ENCODE measurements at places on chromosomes 7 and 10.

DNA sequence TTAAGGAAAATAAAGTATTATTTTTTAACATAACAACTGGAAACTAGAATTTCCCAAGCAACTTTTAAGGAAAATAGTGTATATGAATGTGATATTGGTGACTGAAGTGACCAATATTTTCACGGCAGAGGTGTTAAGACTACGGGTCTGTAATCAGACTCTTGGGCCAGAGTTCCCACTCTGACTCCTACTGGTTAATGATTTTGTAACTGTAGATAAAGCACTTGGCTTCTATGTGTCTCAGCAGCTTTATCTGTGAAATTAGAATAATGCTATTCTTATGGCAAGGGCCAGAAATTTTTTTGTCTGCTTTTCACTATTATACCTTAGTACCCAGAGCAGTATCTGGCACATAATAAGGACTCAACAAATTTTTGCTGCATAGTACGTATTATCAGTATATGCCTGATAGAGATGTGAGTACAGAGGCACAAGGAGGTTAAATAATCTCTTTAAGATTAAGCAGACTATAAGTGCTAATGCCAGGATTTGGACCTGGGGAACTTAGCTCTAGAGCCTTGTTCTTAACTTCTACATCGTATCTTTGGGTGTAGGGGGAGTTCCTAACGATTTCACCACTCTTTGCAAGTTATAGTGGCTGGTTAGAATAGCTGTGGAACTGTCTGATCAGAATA lies 186.1 kb upstream of the SLC26A5 start:
- DNase-seq, result no peak

DNA sequence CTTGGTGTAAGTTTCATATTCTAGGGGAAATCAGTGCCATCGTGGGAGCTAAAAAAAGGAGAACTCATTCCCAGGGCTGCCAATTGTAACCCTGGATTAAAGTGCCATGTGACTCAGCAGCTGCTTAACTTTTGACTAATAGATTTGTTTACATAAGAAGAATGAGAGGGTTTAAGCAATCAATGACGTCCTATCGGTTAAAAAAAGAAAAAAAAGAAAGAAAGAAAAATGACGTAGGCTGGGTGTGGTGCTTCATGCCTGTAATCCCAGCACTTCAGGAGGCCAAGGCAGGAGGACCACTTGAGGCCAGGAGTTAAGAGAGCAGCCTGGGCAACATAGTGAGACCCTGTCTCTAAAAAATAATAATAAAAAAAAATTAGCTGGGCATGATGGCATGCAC lies 116.2 kb upstream of the AFAP1L2 start:
- no peak for DNase-seq

GRCh38 chr7:6346581-6346980 lies 74.2 kb upstream of the CYTH3 start:
- no peak for DNase-seq

DNA sequence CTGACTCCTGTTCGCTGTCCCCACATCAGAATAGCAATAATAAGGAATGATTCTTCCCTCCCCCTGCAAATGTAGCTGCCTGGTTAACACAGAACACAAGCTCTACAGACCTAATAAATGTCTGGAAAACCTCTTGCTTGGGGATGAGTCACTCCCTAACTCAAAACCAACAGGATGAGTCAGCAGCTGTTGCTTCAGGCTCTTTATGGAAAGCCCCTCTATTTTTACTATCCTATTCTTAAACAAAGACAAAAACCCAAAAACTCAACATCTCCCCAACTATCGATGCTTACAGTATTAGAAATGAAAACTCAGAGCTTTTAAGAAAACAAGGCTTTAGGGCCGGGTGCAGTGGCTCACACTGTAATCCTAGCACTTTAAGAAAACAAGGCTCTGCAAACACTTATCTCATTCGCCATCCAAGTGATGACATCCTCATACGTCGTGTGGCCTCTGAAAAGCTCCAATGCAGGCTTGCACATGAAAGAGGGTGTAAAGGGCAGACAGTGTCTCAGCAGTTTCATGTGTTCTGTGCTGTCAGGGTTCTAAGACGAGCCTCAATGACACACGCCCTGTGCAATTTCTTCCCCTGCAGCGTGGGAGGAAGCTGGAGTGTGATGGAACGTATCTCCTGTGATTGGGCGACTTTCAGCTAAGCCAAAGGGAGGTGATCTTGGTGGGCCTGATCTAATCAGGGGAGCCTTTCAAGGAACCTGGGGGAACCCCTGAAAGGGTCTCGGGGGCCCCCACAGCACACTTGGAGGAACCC lies 70.1 kb downstream of the AMZ1 start:
- no peak for DNase-seq

DNA sequence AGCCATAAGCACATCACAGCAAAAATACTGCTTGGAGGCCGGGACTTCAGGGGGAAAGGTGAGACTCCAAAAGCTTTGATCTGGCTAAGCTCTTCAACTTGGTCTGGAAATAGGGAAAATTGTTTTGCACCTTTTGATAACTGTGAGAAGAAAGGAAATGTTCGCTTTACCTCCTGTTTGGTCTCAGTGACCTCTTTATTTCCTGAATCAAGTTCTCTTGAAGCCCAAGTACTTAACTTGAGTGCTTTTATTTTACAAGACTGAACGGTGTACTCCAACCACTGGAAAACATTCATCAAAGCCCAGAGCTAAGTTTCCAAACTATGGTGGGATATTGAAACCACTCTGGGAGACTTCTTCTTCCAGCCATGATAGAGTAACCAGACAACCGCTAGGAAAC lies 5.3 kb downstream of the C10orf90 start:
- DNase-seq, result no peak

DNA sequence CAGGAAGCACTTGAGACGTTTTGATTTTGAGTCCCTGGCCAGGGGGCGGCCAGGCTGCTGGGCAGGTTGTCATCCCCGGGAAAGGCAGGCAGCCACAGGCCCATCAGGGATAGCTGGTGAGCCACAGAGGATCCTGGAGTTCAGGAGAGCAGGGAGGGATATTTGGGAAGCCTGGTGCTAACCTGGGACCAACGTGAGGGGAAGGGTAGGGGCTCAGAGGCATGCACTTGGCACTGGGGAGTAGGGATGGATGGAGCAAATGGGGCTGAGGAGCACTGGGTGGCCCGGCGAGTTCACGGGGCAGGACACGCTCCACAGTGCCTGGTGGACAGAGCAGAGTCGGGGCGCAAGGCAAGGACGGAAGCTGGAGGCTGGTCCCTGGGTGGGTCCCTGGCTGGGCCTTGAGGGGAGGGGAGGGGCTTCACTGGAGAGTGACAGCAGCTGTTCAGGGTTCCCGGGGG lies 30.2 kb downstream of the LRRC27 start:
- DNase-seq, result no peak

- DNase-seq, result peak; percentile 66
Measured at GRCh38 chr7:37732253-37732652, 48.7 kb downstream of the GPR141 start.

- peak; percentile 64 for DNase-seq
Measured at GRCh38 chr7:2158331-2159175, 74.2 kb downstream of the MAD1L1 start.

DNA sequence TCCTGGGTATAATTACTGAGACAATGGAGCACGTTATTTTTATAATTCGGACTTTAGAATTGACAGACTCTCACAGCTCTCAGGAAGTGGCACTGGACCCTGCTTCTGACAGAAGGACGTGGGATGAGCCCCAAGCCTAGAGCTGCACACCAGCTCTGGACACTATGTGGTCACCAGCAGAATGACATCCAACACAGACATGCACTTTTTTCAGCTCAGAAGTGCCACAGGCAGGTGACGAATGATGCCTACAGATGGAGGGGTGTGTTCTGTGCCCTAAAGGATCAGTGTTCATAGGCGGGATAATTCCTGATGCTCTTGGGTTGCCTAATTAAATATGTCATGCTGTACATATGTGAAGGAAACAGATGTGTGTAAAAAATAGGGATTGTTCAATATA lies 87.9 kb downstream of the VIPR2 start:
- no peak for DNase-seq

- DNase-seq, result no peak
Measured at GRCh38 chr7:767580-767940, 40.5 kb upstream of the PRKAR1B start.

DNA sequence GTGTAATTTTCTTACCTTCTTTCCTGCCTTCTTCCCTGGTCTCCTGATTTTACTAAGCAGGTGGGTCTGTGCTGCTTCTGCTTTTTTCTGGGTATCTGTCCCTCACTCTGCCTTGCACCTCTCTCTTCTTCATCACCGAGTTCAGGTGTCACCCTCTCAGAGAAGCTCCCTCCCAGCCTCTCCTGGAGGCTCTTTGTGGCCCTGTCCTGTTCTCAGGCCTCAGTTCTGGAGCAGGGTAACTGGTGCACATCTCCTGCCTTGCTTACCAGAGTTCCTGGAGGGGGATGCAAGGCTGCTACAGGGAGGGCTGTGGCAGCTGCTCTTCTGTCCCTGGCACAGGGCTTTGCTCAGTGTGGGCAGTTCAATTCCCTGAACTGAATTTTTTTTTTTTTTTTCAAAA lies 66.1 kb downstream of the RBM33 start:
- no peak for DNase-seq

GRCh38 chr10:15642095-15642494 lies 77.6 kb downstream of the ITGA8 start:
- no peak for DNase-seq

DNA sequence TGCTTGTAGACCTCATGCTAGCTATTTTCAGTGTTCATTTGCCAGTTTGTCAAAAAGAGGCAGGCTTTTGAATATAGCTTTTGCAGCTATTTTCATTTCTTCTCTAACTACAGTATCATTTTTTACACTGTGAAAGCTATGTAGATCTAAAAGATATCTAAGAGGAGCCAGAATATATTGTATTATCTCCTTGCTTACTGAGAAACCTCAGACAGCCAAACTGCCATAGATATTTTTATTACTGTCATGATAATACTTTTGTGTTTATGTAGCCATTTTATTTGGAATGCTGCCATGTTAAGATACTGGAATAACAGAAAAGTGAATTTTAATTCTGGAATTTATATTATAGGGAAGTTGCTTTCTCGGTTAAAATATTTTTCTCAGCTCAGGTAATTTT lies 37.2 kb downstream of the ANKIB1 start:
- DNase-seq, result no peak

- DNase-seq, result no peak
Measured at GRCh38 chr10:126701526-126701925, 31.0 kb upstream of the C10orf90 start.

DNA sequence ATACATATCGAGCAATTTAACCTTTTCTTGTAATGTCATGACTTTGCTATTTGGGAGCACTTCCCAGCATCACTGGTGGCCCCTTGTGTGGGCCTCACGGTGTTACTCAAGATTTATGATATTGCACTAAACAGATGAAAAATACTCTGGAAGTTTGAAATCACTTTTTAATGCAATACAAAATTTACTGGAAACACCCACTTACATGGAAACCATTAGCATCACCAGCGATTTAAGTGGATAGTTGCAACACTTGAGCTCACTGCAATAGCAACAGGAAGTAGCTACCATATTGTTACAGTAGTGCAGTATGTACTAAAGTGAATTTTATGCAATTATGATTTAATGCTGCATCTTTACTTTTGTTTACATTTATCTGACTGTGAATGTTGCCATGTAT lies 184.4 kb downstream of the MDFIC start:
- no peak for DNase-seq

DNA sequence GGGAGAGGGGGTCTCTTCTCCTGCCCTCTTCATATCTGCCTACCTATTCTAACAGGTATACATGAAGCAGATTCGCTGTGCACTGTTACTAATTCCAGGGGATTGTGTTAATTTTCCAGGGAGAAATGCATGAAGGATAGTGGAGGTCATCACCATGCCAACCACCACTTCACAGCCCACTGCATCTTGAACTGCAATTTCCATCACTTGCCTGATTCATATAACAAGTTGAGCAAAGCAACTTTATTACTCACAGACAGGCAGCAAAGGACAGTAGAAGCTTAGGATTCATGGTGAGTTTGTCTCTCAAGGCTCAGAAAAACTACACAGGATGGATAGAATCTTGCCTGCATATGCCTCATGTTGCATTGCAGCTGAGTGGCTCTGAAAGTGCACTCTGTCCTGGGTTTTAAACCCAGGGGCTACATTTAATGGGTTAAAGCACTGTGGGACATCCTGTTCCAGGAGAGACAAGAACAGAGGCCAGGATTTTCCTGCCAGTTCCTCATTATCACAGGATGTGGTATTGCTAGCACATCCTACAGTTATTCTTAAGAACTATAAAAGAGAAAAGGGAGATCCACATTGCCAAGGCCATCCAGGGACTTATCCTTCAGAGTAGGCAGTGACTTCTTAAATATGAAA lies 136.9 kb upstream of the PRSS1 start:
- no peak for DNase-seq

GRCh38 chr7:105322655-105323277 lies 66.0 kb downstream of the SRPK2 start:
- DNase-seq, result no peak

DNA sequence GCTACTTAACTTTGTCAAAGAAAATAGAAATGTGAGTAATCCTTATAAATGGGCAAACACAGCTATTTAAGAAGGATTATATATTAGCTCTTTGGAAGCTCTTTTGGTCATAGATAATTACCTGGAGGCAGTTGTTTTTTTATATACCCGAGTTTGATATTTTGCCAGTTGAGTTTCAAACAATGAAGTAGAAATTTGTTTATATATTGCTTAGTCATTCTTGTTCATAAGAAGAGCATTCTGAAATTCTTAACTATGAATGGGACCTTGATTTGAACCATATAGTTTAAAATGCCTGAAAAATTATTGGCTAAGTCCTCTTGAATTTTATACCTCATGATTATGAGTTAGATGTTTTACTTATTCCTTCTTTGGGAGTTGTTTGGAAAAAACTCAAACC lies 36.4 kb downstream of the MINPP1 start:
- no peak for DNase-seq

DNA sequence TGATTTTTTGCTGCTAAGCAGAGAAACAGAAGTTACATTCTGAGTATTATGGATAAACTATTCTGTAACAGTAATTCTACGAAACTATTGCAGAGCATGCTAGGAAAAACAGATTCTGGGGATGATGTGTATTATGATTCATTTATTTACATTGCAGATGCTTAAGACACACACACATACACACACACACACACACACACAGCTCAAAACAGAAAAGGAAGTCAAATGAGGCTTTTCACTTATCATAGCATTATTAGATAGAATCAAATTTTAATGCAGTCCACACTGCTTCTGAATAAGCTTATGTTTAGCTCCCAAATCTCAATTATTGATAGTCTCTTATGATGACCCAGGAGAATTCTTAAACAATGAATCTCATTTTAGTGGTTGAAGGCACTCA lies 307.2 kb downstream of the HGF start:
- DNase-seq, result no peak

Measured in NAMALWA (cell line).